Activated CD4-positive, alpha-beta memory T cell treated with anti-CD3 and anti-CD28 coated beads, Interleukin-2, amount 10 ng/mL, durations not matched to agents 7 days and 5 days (primary cell): ENCODE measurements at places on chromosomes 2 and 18.

- peak overlapping the region; percentile 83 for H3K4me3 ChIP-seq
- no peaks in the 10 kb centered on the region for H3K27me3 ChIP-seq
- peak; percentile 64 for DNase-seq
- peaks cover 44% of the 10 kb centered on the region for H3K4me1 ChIP-seq
- H3K27ac ChIP-seq, result peak overlapping the region; percentile 95
Observed at GRCh38 chr2:47905386-47906156, 727 bp downstream of the FBXO11 start.

- no peak overlapping the region for H3K27ac ChIP-seq
- no peak overlapping the region for H3K4me3 ChIP-seq
- DNase-seq, result no peak
- peaks cover 18% of the 10 kb centered on the region for H3K27me3 ChIP-seq
Observed at GRCh38 chr2:232481322-232482140, 6.1 kb downstream of the ECEL1 start.

DNA sequence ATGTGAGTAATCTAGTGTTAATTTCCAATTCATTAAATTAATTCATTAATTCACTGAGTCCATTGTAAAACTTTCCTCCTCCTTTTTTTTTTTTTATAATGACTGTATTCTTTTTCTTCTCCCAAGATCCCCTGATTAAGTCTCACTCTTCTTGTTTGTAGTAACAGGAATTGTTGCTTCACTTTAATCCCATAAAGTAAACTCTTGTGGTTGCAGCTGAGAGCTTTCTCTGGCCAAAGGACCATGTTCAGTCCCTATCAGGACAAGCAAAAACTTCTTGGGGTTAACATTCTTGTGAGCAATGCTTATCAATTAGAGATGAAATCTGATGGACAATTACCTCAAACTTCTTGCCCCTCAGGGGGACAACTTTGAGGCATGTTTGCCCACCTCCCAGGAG lies 400.2 kb upstream of the SPHKAP start:
- H3K27ac ChIP-seq, result no peak overlapping the region
- no peaks in the 10 kb centered on the region for H3K27me3 ChIP-seq
- H3K4me3 ChIP-seq, result no peak overlapping the region

DNA sequence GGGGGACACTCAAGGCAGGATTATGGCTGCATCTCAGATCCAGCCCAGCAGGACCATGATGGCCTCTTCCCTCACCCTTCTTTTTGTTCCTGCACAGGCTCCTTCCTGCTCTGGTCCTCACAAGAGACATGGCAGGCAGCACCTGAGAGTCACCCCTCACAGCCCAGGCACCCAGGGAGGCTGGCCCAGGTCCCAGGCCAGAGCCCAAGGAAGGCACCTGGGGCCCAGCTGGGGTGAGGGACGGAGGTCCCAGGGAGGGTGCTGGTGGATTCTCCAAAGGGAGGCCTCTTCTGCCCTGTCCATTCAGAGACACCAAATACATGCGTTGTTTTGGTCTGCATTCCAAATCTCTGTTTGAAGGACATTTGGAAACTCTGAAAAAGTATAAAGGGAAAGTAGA lies 285.4 kb upstream of the HS6ST1 start:
- no peak overlapping the region for H3K4me3 ChIP-seq
- no peaks in the 10 kb centered on the region for H3K4me1 ChIP-seq
- no peak overlapping the region for H3K27ac ChIP-seq
- no peaks in the 10 kb centered on the region for H3K27me3 ChIP-seq
- H3K36me3 ChIP-seq, result no peaks in the 10 kb centered on the region
- DNase-seq, result no peak

DNA sequence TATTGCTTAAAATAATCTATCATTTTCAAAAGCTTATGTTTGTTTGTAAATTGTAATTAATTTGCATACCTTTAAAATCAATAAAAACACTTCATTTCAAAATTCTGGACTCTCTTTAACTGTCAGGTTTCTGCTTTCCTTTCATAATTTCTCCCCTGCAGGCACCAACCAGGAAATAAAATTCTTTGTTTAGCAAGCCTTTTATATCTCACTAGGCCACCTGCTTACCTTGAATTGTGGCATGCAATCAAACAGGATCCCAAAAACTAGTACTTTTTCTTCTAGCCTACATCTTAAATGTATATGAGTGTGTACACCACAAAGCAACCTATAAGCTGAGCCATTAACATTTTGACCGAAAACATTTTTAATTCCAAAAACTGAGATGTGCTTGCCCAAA lies 233.1 kb downstream of the NR4A2 start:
- no peaks in the 10 kb centered on the region for H3K36me3 ChIP-seq
- no peak for DNase-seq
- no peak overlapping the region for H3K4me3 ChIP-seq
- H3K4me1 ChIP-seq, result no peaks in the 10 kb centered on the region

GRCh38 chr2:85814802-85815550 lies 61.2 kb downstream of the ATOH8 start:
- H3K4me1 ChIP-seq, result no peaks in the 10 kb centered on the region
- peak; percentile 5 for DNase-seq
- no peak overlapping the region for H3K4me3 ChIP-seq

DNA sequence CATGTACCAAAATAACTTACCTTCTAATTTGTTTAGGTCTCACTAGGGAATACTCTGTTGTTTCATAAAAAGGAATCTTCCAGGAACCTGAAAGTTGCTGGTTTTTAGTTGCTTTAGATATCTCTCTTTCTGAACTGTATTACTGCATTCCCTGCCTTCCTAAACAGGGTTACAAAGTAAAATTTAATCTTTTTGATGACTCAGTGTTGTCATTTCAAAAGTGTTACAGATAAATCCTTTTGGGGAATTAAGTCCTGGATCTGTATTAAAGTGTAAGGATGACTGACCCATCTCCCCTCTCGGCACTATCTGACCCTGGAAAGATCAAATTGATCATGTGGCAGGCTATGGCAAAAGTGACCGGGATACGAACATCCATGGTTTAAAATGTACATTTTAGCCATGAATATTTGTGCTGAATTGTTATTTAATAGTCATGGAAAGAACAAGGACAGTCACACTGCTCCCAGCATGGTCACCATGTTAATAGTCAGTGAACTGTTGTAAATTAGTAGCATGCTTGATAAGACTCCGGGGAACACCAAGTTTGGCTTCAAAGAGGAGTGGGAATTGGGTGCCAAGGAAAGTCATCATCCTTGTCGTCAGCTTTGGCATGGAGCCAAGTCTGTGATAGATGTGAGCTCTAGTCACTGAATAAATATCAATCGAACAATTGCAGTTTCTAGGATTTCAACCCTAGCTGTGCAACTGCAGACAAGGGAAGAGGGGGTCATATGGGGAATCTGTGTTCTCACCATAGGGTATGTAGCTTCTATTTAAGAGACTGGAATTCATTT lies 4.2 kb downstream of the PLEKHA3 start:
- no peak overlapping the region for H3K27ac ChIP-seq
- H3K27me3 ChIP-seq, result no peaks in the 10 kb centered on the region
- peaks cover 43% of the 10 kb centered on the region for H3K4me1 ChIP-seq
- H3K36me3 ChIP-seq, result peaks cover 37% of the 10 kb centered on the region
- H3K4me3 ChIP-seq, result no peak overlapping the region

GRCh38 chr2:190533175-190533967 lies 1.2 kb downstream of the NEMP2 start:
- DNase-seq, result no peak
- peaks cover 36% of the 10 kb centered on the region for H3K36me3 ChIP-seq
- H3K4me1 ChIP-seq, result peaks cover 60% of the 10 kb centered on the region
- peak overlapping the region; percentile 83 for H3K4me3 ChIP-seq

- H3K27me3 ChIP-seq, result peaks cover 46% of the 10 kb centered on the region
- H3K4me1 ChIP-seq, result peaks cover 35% of the 10 kb centered on the region
- DNase-seq, result peak; percentile 62
- H3K36me3 ChIP-seq, result peaks cover 4% of the 10 kb centered on the region
- H3K4me3 ChIP-seq, result peak overlapping the region; percentile 59
Observed at GRCh38 chr2:241842620-241843211, 16.0 kb downstream of the PDCD1 start.

DNA sequence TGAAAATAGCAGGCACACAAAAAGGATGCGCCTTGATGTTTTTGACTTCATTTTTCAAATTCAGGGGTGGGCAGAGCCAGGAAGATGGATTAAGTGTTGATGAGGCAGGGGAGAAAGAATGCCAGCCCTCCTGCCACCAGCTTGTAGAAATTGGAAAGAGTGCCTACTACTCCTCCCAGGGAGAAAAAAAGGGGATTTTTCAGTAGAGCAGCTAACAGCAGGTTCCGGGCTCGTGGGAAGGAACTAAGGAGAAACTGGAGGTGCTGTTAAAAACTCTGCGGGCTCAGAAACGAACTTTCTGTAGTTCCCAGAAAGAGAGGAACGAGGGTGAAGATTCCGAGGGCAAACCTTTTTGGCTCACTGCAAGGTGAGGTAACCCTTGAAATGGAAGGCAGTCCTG lies 100.1 kb upstream of the MCFD2 start:
- no peak overlapping the region for H3K4me3 ChIP-seq
- no peak overlapping the region for H3K27ac ChIP-seq
- no peaks in the 10 kb centered on the region for H3K27me3 ChIP-seq
- peaks cover 37% of the 10 kb centered on the region for H3K36me3 ChIP-seq

DNA sequence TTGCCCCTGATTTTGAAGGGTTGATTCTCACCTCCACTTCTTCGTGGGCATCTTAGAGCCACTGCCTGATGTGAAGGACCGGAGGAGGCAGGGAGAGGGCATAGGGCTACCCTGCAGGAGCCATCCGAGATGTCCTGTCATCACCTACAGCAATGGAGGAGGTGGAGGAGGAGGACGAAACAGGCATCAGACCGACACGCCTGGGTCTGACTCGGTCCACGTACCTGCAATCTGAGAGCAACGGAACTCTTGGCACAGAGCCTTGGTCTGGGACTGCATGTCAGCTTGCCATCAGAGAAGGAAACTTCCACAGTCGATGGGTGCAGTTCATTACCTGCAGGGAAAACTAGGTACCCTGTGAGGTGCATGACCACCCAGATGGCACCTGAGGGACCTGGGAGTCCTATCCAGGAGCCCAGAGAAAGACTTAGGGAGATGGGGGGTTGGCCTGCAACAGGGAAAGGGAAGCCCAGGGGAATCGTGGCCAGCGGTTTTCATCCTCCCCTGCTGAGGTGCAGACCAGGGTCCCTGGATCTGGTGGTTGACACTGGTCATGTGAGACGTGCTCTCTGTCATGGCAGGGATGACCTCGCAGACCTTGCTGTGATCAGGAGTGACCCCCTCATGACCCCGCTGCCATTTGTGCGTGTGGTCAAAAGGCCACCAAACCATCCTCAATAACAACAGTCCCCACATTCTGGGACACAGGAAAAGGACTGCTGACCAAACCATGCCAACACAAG lies 190.8 kb downstream of the SEPTIN10 start:
- no peak overlapping the region for H3K27ac ChIP-seq
- H3K4me1 ChIP-seq, result no peaks in the 10 kb centered on the region
- peaks cover 6% of the 10 kb centered on the region for H3K27me3 ChIP-seq
- no peak for DNase-seq

- H3K27me3 ChIP-seq, result no peaks in the 10 kb centered on the region
- no peaks in the 10 kb centered on the region for H3K4me1 ChIP-seq
- H3K36me3 ChIP-seq, result no peaks in the 10 kb centered on the region
- no peak for DNase-seq
- H3K27ac ChIP-seq, result no peak overlapping the region
Observed at GRCh38 chr2:223090039-223090438, 38.0 kb downstream of the KCNE4 start.

GRCh38 chr2:182050333-182051135 lies 64.9 kb downstream of the PPP1R1C start:
- H3K4me1 ChIP-seq, result no peaks in the 10 kb centered on the region
- no peak overlapping the region for H3K27ac ChIP-seq
- no peaks in the 10 kb centered on the region for H3K36me3 ChIP-seq
- no peak for DNase-seq
- H3K27me3 ChIP-seq, result peaks cover 2% of the 10 kb centered on the region
- H3K4me3 ChIP-seq, result no peak overlapping the region

GRCh38 chr2:101361121-101361520 lies 26.2 kb downstream of the CREG2 start:
- no peak for DNase-seq
- peaks cover 48% of the 10 kb centered on the region for H3K4me1 ChIP-seq
- peak overlapping the region; percentile 87 for H3K27ac ChIP-seq

- DNase-seq, result no peak
- H3K36me3 ChIP-seq, result peaks cover 50% of the 10 kb centered on the region
- no peak overlapping the region for H3K27ac ChIP-seq
Observed at GRCh38 chr2:174673440-174673839, 75.8 kb upstream of the WIPF1 start.

GRCh38 chr2:144894612-144895599 lies 375.0 kb upstream of the ZEB2 start:
- H3K4me3 ChIP-seq, result no peak overlapping the region
- H3K27ac ChIP-seq, result no peak overlapping the region
- no peaks in the 10 kb centered on the region for H3K4me1 ChIP-seq

DNA sequence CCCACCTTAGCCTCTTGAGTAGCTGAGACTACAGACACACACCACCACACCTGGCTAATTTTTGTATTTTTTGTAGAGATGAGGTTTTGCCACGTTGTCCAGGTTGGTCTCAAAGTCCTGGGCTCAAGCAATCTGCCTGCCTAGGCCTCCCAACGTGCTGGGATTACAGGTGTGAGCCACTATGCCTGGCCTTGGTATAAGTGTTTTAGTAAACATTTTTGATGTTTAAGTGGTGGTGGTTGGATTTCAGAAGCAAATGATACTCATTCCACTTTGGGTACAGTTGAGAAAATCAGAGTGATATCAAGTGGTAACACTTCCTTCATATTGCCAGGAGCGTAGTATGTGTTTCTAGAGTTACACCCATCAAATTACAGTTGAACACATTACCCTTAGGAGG lies 25.4 kb downstream of the ACADL start:
- no peak overlapping the region for H3K4me3 ChIP-seq
- H3K4me1 ChIP-seq, result no peaks in the 10 kb centered on the region
- H3K27me3 ChIP-seq, result peaks cover 18% of the 10 kb centered on the region
- no peaks in the 10 kb centered on the region for H3K36me3 ChIP-seq
- DNase-seq, result no peak

- peaks cover 69% of the 10 kb centered on the region for H3K36me3 ChIP-seq
- no peak for DNase-seq
- peaks cover 94% of the 10 kb centered on the region for H3K4me1 ChIP-seq
- peak overlapping the region; percentile 84 for H3K27ac ChIP-seq
- H3K27me3 ChIP-seq, result no peaks in the 10 kb centered on the region
Observed at GRCh38 chr2:37653805-37654378, 17.6 kb downstream of the CDC42EP3 start.

- peak; percentile 25 for DNase-seq
- no peak overlapping the region for H3K27ac ChIP-seq
- H3K27me3 ChIP-seq, result peaks cover 61% of the 10 kb centered on the region
- H3K36me3 ChIP-seq, result no peaks in the 10 kb centered on the region
Observed at GRCh38 chr2:207768866-207769596, 675 bp downstream of the FZD5 start.

GRCh38 chr2:32564417-32565035 lies 63.3 kb upstream of the TTC27 start:
- H3K27me3 ChIP-seq, result no peaks in the 10 kb centered on the region
- H3K36me3 ChIP-seq, result peaks cover 61% of the 10 kb centered on the region
- no peak for DNase-seq
- H3K4me1 ChIP-seq, result peaks cover 8% of the 10 kb centered on the region
- no peak overlapping the region for H3K27ac ChIP-seq
